ENCODE measurements at places on chromosomes 1 and 21. TPM values are rescaled to one million over a fixed set of nuclear protein-coding genes. Genes with fewer than 3 reads are reported as not detected.

GRCh38 chr1:228502522-228502921, 15.3 kb downstream of the RNF187 start:
- no peaks in the 10 kb centered on the region for H3K4me1 ChIP-seq
- DNase-seq, result no peak
- no peaks in the 10 kb centered on the region for H3K36me3 ChIP-seq
- no peaks in the 10 kb centered on the region for H3K27me3 ChIP-seq

DNA sequence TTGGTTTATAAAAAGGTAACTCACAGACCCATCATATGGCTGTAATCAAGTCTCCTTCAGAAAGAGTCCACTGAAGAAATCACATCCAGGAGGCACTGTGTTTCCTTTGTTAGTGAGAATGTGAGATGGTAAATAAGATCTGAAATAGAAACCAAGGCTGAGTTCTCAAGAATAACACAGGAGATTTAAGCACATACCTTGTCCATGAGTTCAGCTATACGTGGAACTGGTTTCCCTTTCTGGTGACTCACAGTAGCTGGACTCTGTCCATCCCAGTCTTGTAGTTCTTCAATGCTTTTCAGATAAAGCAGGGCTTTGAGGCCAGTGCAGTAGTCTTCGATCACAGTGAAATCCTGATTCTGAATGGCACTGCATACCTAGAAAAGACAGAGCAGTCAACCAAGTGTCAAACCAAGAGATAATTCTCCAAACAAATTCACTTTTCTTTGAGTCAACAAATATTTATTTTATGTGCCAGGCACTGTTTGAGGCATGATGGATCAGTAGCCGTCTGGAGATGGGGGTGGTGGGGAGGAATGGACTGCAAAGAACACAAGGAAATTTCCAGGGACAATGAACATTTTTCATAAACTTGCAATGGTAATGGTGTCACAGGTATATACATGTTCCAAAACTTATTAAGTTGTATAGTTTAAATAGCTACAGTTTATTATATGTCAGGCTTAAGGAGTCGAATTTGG, 471.4 kb downstream of the PTBP2 start:
- no peaks in the 10 kb centered on the region for H3K27me3 ChIP-seq
- no peaks in the 10 kb centered on the region for H3K36me3 ChIP-seq
- H3K4me3 ChIP-seq, result no peak overlapping the region

DNA sequence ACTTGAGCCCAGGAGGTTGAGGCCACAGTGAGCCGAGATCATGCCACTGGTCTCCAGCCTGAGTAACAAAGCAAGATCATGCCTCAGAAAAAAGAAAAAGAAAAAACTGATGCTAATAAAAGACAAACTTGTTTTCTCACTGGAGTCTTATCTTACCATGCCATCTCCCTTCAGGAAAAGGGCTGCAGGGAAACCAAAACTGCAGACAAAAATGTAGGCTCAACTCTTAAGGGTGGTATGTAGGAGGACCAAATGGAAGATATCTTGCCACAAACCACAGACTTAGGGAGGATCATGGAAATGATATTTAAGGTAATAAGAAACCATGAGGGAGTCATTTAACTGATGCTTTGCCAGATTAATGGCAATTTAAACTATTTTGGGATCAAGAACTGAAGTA, 32.9 kb downstream of the UROD start:
- no peak overlapping the region for H3K27ac ChIP-seq
- H3K4me1 ChIP-seq, result no peaks in the 10 kb centered on the region
- no peak overlapping the region for H3K4me3 ChIP-seq
- no peak for DNase-seq
- no peaks in the 10 kb centered on the region for H3K27me3 ChIP-seq
- H3K36me3 ChIP-seq, result no peaks in the 10 kb centered on the region

The KRTAP13-2 gene
- not detected for total RNA-seq

DNA sequence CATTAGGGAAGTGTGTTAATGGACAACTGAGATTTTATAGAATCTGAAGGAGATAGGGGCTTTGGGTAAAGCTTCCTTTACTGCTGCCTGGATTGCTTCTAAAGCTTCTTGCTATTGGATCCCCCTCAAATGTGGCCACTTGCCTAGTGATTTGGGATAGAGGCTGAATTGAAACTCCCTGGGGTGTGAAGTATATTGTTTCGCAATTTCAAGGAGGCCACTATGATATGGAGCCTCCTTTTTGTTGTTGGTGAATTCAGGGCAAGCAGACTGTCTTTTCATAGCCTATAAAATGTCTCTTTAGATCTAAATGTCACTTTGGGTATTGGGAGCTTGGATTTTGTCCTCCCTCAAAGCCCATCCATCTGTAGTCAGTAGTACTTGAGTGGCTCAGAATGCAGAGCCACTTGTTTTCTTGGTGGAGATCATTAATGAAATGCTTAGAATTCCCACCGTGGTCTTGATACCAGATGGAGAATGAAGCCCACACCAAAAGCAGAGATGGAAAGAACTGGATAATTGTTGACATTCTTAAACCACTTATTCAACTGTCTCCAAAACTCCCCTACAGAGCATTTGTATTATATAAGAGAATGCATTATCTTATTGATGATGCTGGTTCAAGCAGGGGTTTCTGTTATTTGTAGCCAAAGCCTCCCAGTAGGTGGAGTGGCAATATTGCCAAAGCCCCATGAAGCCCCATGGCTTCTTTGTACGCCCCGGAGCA, 144.3 kb upstream of the KCNE2 start:
- peak overlapping the region; percentile 90 for H3K27ac ChIP-seq
- H3K4me1 ChIP-seq, result peaks cover 69% of the 10 kb centered on the region
- no peaks in the 10 kb centered on the region for H3K36me3 ChIP-seq

- no peak for DNase-seq
- H3K4me3 ChIP-seq, result no peak overlapping the region
- H3K27ac ChIP-seq, result no peak overlapping the region
- H3K36me3 ChIP-seq, result no peaks in the 10 kb centered on the region
These were observed 4.9 kb downstream of the CD48 start for GRCh38 chr1:160706526-160707235.

- H3K36me3 ChIP-seq, result no peaks in the 10 kb centered on the region
- H3K27ac ChIP-seq, result no peak overlapping the region
- no peaks in the 10 kb centered on the region for H3K4me1 ChIP-seq
- DNase-seq, result no peak
- H3K27me3 ChIP-seq, result no peaks in the 10 kb centered on the region
These were observed 248.9 kb downstream of the PLPP3 start for GRCh38 chr1:56330391-56331026.

- no peak for DNase-seq
- no peaks in the 10 kb centered on the region for H3K4me1 ChIP-seq
- no peaks in the 10 kb centered on the region for H3K27me3 ChIP-seq
- no peak overlapping the region for H3K4me3 ChIP-seq
- no peaks in the 10 kb centered on the region for H3K36me3 ChIP-seq
- no peak overlapping the region for H3K27ac ChIP-seq
These were observed 646.0 kb upstream of the TMPRSS15 start for GRCh38 chr21:19049567-19049966.

- H3K4me3 ChIP-seq, result no peak overlapping the region
- no peak overlapping the region for H3K27ac ChIP-seq
- H3K4me1 ChIP-seq, result peaks cover 17% of the 10 kb centered on the region
- no peaks in the 10 kb centered on the region for H3K36me3 ChIP-seq
These were observed 69.1 kb downstream of the HSF2BP start for GRCh38 chr21:43590194-43590593.

GRCh38 chr1:192038567-192038966, 119.7 kb upstream of the RGS18 start:
- no peak overlapping the region for H3K27ac ChIP-seq
- no peaks in the 10 kb centered on the region for H3K27me3 ChIP-seq
- no peaks in the 10 kb centered on the region for H3K4me1 ChIP-seq
- no peak overlapping the region for H3K4me3 ChIP-seq

GRCh38 chr1:22140694-22141093, 2.2 kb downstream of the WNT4 start:
- no peaks in the 10 kb centered on the region for H3K36me3 ChIP-seq
- no peak overlapping the region for H3K27ac ChIP-seq
- H3K4me1 ChIP-seq, result peaks cover 19% of the 10 kb centered on the region
- DNase-seq, result peak; percentile 12

The RBM34 gene
- total RNA-seq, result 67.9 TPM
